ENCODE measurements at places on chromosomes 13 and 19.

- DNase-seq, result no peak
Measured at GRCh38 chr19:336067-336614, 8.5 kb downstream of the MIER2 start.

DNA sequence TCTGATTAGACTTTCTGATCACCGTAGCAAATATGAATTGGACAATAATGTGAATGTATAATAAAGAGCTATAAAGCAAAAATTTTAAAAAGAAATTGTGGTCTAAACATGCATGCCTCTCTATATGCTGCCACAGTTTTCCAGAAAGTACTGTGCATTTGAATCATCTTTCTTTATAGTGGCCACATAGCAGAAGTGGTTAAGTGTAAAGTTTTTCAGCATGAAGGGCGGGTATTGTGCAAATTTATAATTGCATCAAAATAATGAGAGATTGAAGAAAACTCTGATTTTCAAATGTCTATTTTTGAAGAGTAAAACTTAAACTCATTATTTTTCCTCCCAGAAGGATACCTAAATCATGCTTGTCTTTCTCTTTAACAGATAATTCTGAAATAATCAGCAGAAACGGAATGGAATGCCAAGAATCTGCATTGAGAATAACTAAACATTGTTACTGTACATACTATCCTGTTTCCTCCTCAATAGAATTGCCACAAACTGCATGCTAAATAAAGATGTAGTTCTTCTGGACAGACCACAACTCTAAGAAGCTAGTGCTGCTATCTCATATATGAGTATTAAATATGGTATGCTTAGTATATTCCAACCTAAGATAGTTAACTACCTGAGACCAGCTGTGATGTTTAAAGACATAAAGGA, 42.9 kb upstream of the RAP2A start:
- DNase-seq, result no peak

DNA sequence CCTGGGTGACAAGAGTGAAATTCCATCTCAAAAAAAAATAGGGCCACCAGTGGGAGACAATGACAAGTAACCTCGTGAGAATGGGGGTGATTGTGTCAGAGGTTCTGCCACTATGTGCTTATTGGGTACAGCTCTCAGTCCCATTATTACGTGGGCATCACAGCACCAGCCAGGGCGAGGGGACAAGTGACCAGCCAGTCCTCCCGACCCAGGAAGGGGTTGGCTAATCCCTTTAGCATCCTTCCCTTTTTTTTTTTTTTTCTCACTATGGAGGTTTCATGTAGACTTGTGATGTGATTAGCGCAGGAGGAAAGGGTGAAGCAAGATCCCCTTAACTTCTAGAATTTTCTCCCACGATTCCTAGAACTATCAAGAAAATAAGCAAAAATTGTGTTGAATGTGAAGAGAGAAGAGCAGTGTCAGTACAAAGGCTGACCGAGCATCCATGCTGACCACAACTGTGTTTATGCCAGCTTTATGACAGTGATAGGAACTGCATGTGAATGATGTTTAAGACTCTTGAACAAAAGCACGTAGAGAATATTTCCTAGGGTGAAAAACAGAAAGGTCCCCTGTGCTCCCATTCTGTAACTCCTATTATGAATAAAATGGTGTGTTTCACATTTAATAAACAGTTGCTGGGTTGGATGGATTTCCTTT, 50.0 kb downstream of the ALOX5AP start:
- DNase-seq, result no peak

- no peak for DNase-seq
Measured at GRCh38 chr19:2949939-2950285, 5.1 kb upstream of the ZNF77 start.

DNA sequence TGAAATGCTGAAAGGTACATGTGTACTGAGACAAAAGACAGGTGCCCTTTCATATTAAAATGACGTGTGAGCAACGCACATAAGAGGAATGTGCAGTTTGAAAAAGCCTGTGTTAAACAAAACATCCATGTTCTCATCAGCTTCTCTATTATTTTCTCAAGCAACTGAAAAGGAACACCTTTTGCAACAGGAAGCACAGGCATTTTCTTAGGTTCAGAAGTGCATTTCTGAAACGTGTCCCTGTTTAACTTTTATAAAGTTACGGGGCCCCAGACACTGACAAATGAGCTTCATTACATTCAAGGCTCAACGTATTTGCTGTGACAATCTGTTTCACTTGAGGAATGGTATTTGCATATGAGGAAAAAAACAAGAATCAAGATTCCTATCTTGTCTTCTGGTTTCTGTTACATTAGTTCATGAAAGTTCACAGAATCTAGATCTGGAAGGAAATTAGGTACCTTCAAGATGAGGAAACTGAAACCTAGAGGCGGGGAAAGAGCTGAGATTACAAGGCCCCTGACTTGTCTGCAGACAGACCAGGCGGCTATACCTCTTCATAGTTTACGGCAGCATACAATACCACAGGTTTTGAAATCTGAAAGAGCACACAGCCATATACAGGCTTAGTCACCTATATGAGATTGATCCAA, 431.7 kb downstream of the KLF12 start:
- DNase-seq, result no peak

GRCh38 chr19:12230751-12231733, 63.6 kb downstream of the ZNF44 start:
- no peak for DNase-seq

DNA sequence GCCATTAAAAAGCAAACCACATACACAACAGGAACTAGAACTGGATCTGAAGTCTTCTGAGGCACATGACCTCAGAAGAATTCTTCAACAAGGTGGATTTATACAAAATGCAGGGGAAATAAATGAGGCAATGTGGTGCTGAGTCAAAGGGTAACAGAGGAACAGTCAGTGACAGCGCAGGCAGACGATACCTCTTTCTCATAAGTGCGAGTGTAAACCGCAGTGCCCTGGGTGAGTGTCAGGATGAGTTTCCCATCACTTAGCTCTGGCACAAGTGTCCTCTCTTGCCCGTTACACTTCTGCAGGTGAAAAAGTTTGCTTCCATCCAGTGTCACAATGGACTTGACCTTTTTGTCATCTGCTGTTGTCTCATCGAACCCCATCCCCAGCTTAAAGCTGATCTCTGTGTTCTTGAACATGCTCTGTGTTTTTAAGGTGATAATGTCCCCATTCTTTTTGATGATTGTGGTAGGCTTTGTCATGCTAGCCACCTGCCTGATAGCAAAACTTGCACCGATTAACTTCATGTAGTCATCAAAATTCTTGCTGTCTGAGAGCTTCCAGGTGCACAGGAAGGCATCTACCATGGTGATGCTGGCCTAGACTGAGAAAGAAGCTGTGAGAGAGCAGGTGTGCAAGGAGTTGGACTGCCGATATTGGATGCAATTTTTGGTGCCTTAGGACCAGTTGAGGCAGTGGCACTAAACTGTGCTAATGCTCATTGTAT, 97.3 kb downstream of the AKAP11 start:
- no peak for DNase-seq

- DNase-seq, result no peak
Measured at GRCh38 chr19:44278181-44278690, 18.6 kb downstream of the ZNF233 start.

- no peak for DNase-seq
Measured at GRCh38 chr19:10826231-10826630, 9.8 kb downstream of the TMED1 start.

- DNase-seq, result no peak
Measured at GRCh38 chr19:18284712-18285360, 3.4 kb upstream of the JUND start.

DNA sequence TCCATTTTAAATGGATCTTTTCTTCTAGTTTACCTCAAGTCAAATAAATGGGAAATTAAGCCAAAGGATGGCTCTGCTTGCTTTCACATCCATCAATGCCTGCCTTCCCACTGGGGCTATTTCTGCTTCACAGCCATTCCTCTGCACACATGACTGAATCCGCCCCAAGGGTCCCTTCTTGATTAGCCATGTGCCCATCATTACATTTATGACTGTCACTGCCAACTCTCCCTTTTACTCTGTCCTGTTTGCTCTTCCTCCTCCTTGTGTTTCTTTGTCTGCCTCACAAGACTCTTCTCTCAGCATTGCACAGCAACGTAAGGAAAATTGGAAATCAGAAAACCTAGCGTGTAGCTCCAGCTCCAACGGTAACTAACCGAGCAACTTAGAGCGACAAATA, 410.2 kb downstream of the TBC1D4 start:
- no peak for DNase-seq

GRCh38 chr13:29817604-29818378, 32.6 kb downstream of the UBL3 start:
- DNase-seq, result no peak

GRCh38 chr13:24887759-24888158, 123.8 kb downstream of the RNF17 start:
- no peak for DNase-seq

GRCh38 chr13:92830821-92831220, 395.8 kb upstream of the GPC6 start:
- DNase-seq, result no peak

- DNase-seq, result no peak
Measured at GRCh38 chr19:30760014-30760413, 387.8 kb downstream of the ZNF536 start.

GRCh38 chr13:70385852-70386251, 277.6 kb upstream of the KLHL1 start:
- DNase-seq, result no peak

- DNase-seq, result no peak
Measured at GRCh38 chr19:4338441-4339355, at the start of gene STAP2. Gene STAP2, minus strand, starts transcription at chr19:4338827. Its CDS starts 74 bp downstream, at chr19:4338753.

GRCh38 chr19:16040642-16041041, 35.7 kb upstream of the TPM4 start:
- DNase-seq, result no peak

DNA sequence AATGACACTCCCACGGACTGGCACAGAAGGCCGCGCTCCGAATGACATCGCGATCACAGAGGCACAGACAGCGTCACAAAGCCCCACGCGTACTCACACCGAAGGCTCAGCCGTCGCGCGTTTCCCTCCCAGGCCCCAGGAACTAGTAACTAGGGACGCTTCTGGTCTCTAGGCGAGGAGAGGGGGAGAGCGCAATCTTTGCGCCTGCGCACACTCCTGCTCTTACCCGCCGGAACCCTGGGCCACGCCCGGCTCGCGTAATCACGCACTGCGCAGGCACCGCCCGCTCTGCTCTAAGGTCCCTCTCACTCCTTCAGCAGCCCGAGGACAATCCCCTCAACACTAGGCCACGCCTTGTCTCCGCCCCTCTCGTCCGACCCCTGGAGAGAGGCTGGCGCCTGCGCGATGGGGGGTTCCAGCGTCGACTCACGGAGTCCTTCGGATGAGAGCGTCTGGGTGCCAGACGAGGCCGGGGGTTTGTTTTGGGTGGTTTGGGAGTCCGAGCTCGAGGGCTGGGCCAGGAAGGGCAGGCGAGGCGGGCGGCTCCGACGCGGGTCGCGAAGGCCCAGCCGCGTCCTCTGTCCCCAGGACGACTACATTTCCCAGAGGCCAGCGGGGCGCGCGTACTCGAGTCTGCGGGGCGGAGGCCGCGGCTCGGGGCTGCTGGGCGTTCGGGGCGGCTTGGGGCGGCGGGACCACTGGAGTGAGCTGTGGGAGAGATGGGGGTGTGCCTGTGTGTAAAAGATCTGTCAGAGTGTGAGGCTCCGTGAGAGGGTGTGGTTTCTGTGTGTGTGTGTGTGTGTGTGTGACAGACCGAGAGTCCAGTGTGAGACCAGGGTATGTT, at the start of gene ZNF471:
Gene ZNF471 (plus strand): TSS at position 410 of the 844 bp plus-strand sequence. CDS start 3,717 bp downstream, outside the sequence.
- no peak for DNase-seq

DNA sequence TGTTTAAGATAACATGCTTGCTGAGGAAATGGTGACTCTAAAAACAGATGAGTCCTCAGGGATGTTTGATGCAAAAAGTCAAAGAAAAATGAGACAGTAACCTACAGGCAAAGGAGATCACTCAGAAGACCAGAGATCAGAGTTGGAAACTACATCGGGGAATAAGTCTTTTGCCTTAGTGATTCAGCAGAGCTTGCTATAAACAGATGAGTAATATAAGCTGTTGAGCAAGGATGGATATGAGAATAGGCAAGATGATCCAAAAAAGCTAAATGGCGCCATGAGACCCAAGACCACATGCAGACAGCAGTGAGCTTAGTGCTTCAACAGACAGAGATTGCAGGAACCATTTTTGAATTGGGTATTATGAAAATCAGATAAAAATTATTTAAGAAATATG, 168.6 kb downstream of the POSTN start:
- no peak for DNase-seq

GRCh38 chr13:34750078-34750931, 191.8 kb upstream of the NBEA start:
- no peak for DNase-seq

DNA sequence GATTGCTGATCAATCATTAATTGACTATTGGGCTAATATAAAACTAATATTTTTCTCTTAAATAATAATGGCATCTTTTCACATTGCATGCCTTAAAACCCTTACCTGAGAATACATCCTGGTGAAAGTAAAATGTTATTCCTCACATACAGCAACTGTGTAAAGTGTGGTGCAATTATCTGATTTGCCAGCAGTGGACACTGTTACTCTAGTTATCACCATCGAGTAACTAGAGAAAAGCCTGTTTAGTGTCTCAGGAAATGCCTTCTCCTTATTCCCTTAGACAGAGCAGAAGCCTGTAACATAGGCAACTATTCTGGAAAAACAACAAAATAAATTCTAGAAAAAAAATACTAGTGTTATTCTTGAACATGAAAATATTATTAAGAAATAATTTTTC, 459.8 kb downstream of the FGF14 start:
- peak; percentile 55 for DNase-seq

DNA sequence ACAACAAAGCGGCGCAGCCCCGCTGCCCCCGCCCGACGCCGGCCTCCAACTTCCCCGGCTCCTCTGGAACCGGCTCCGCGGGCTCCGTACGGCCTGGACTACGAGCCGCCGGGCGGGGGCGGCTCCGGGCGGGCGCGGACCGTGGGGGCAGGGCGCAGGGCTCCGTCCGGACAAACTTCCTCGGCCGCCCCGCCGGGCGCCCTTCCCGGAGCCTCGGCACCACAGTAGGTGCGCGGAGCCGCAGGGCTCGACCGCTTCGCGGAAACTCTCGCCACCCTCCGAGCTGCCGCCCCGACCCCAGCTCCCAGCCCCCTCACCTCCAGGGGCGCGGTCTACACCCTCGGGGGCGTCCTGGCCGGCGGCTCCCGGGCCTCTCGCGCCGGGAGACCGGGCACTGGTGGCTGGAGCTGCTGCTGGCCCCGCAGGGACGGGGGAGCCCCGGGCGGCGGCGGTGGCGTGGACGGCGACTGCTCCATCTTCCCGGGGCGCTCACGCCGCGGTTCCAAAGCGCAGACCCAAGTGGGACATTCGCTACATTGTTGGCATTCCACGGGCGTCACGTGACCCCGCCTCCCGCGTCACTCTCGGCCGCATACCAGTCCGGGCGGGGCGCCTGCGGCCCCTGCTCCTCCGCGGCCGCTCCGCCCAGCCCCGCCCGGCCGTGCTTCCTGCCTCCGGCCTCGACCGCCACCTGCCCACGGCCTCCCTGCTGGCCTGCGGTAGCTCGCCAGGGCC, at the start of gene LATS2:
Gene LATS2 (minus strand): TSS at position 558 of the 735 bp plus-strand sequence. CDS start 15,560 bp downstream, outside the sequence.
- DNase-seq, result no peak

Data from NCI-H1694 treated with DMSO at 0.1 percent for 48 hours (cell line).